ENCODE measurements at places on chromosomes 2 and 18. TPM values are rescaled to one million over a fixed set of nuclear protein-coding genes. Genes with fewer than 3 reads are reported as not detected.

Gene CAVIN2
- 53.8 TPM for total RNA-seq

Gene CPO
- not detected for total RNA-seq

Gene SKOR2
- not detected for total RNA-seq

Gene ZNF385B
- total RNA-seq, result 3.9 TPM

Gene ZNF2
- 5.4 TPM for total RNA-seq

Gene RESP18
- total RNA-seq, result not detected

Gene CYP27A1
- 69.3 TPM for total RNA-seq

Gene GCG
- total RNA-seq, result 1.8 TPM

Gene IL36RN
- not detected for total RNA-seq

Gene ERFE
- total RNA-seq, result not detected

Gene UGT1A5
- not detected for total RNA-seq

Gene CHRNG
- total RNA-seq, result not detected

Gene TRABD2A
- total RNA-seq, result 1.7 TPM

Gene PECR
- 12.7 TPM for total RNA-seq

Gene YIPF4
- 19.4 TPM for total RNA-seq

Gene DYNAP
- not detected for total RNA-seq

All from tibial nerve (tissue), 4 donors.